ENCODE measurements at places on chromosomes 12 and 14.

DNA sequence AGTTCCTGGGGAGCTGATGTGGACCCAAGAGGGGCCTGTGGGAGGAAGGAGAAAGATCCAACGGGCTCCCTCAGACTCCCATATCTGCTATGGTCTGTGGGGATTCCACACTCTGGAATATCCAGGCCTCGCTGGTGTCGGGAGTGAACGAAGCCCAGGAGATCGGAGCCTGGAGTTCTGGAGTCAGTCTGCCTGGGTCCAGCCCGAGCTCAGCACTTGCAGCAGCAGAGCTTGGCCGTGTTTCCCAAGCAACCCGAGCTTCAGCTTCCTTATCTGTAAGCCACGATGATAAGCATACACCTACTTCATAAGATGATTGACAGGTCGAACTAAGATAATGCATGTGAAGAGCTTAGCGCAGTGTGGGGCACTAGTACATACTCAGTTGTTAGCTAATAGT lies 10.1 kb downstream of the LTBP2 start:
- no peak for DNase-seq

- DNase-seq: no peak
Observed at GRCh38 chr12:130438243-130438620, 100.5 kb downstream of the PIWIL1 start.

- no peak for DNase-seq
Observed at GRCh38 chr12:14322403-14322802, 43.1 kb upstream of the ATF7IP start.

DNA sequence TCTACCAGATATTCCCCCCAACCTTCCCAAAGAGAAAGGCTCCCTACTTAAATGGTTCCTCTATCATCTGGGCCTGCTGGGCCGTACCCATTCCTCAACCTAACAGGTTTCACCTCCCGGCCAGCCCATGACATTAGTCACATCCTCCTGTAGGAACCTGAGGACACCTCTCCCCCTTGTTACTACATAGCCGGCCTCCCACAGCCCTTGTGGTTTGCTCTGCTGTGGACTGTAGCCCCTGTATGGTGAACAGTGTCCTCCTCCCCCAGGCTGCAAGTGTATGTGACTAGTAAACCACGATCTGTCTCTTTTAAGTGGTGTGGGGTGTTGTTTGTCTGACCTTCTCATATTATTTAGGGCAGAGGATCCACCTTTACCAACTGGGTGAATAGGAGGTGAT lies 371.7 kb downstream of the RGS6 start:
- no peak for DNase-seq

DNA sequence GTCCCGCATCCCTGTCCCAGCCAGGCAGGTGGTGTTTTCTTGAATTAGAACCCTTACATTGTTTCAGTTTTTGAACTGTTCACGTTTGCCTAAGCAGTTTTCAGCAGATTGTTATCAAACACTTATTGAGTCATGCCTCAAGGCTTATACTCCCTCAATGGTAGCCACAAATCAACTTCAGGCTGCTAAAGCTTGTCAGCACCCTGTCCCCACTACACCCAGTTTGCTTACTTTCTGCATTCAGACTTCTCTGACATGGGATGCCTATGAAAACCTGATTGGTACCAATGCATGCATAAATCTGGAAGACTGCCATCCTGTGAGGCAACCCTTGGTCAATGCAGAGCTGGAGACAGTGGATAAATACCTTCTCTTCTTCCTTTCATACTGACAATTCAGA lies 225.4 kb downstream of the BTG1 start:
- DNase-seq: no peak

GRCh38 chr14:70871863-70872677 lies 35.2 kb upstream of the PCNX1 start:
- DNase-seq: no peak

DNA sequence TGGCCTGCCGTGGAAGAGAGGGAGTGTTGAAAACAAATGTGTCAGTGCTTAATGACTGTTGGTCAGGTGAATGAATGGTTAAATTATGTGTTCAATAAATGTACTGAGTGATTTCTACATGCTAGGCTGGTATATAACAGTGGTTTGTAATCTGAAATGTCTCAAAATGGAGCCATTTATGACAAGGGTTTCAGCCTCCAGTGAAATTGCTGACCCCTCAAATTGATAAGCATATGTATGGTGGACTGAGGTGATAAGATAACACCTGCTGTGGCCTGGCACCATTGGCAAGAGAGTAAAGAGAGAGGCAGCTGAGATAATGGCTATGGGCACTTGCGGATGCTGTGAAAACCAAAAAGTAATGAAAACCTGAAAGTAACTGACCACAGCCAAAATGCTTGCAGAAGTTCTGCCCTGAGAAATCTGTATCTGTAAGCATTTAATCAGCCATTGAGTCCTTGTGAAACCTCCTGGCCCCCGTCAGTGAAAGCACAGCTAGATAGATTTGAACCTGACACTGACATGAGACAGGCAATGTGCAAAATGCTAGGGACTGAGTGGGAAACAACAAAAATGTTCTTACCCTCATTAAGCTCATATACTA lies 1.4 kb upstream of the BCAT1 start:
- no peak for DNase-seq

- DNase-seq: no peak
Observed at GRCh38 chr14:68367536-68367935, 425.3 kb downstream of the ZFP36L1 start.

GRCh38 chr12:132079200-132079599 lies 64.9 kb downstream of the DDX51 start:
- DNase-seq: no peak

- no peak for DNase-seq
Observed at GRCh38 chr12:106123551-106124081, 15.1 kb downstream of the NUAK1 start.

DNA sequence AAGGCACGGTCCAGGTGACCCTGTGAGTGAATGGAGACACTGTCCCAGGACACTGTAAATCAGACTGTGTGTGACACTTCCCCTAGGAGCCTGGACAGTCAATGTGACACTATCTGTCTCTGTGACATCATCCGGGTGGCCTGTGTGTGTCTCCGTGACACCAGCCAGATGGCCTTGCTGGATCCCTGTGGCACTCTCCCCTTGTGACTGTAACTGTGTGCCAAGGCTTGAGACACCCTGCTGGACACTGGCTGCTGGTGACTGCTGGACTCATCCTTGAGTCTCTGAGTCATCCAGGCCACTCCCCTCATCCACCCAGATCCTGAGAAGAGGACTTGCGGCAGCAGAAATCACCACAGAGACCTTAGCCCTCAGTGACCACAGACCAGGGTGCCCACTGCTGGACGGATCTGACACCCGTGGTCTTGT lies 51.6 kb downstream of the MVK start:
- no peak for DNase-seq

- no peak for DNase-seq
Observed at GRCh38 chr12:50314636-50315312, 31.5 kb upstream of the LIMA1 start.

GRCh38 chr12:130602251-130602650 lies 113.8 kb downstream of the RIMBP2 start:
- no peak for DNase-seq

GRCh38 chr12:11756523-11756922 lies 107.0 kb downstream of the ETV6 start:
- no peak for DNase-seq

DNA sequence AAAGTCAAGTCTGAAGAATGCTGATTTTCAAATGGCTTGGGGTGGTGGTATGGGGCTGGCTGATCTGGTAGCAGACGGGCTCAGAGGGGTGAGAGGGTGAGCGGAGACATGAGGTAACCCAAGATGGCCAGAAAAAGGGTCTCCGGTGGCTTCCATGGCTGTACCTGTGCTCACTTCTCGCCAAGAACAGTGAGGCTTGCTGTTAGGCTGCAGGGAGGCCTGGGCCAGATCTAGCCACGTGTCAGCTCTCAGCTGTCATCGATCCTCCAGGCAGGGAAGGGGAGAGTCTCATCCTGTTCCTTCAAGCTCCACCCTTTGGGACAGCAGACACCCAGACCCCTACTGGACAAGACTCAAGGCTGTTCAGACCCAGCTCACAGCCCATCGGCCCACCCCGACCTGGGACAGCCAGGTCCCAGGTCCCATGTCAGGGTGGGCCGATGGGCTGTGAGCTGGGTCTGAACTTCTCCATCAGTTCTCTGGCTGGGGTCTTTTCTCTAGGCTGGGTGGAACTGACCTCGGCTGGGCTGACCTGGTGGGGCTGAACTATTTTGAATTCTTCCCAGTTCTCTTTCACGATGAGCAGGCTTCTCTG lies 9.0 kb downstream of the LRTM2 start:
- no peak for DNase-seq

DNA sequence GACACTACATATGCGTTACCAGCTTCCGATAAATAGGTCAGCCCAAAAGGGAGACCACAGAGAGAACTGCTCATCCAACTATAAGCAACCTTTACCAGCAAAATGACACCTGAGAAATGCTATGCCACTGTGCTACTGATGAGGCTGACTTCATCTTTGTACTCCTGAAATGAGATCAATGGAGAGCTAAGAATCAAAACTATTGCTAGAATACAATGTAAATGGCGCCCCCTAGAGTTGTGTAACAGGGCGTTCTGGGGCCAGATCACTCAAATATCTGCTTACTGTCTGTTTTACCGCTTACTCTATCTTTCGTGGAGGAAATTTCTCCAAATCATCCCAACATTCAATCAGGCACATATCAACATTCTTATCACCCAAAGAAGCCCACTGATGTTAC lies 4.6 kb downstream of the ZNF384 start:
- DNase-seq: no peak

- DNase-seq: no peak
Observed at GRCh38 chr14:37114002-37114401, 58.4 kb downstream of the SLC25A21 start.

GRCh38 chr12:58224536-58225105 lies 283.3 kb downstream of the ATP23 start:
- DNase-seq: no peak

DNA sequence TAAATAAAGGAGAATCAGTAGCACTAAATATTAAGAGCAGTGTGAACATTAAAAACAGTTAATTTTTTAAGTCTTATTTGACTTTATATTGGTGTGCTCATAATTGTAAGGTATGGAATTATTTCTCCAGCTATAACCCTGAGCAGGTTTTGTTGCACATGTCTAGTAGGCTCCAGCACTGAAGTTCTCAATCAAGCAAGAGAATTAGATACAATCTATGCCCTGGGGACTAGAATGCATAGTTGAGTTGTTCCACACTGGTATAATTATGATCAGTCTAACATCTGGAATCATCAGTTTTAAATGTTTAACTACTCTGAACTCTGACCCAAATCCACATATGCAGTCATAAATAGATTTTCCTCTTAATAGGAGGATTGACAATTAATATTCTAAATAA lies 257.8 kb upstream of the ARHGAP5 start:
- no peak for DNase-seq

DNA sequence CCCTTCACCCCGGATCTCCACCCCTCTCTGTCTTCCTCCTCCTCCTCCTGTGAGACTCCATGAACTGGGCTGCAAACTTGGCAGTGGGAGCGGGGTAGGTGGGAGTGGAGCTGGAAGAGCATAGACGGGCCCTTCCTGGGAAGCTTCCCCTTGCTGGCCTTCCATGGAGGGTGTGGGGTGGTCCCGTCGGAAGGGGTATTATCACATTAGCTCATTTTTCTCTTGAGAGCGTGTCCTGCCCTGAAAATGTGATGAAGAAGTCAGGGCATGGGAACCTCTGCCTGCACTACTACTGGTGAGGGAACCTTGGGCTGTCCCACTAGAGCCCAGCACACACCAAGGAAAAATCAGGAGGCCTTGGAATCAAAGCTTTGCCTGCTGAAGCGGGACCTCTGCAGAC lies 66.5 kb downstream of the CACNA1C start:
- DNase-seq: no peak

GRCh38 chr14:29709490-29709889 lies 218.2 kb downstream of the PRKD1 start:
- DNase-seq: no peak

GRCh38 chr12:43210485-43211192 lies 341.4 kb downstream of the ADAMTS20 start:
- no peak for DNase-seq

DNA sequence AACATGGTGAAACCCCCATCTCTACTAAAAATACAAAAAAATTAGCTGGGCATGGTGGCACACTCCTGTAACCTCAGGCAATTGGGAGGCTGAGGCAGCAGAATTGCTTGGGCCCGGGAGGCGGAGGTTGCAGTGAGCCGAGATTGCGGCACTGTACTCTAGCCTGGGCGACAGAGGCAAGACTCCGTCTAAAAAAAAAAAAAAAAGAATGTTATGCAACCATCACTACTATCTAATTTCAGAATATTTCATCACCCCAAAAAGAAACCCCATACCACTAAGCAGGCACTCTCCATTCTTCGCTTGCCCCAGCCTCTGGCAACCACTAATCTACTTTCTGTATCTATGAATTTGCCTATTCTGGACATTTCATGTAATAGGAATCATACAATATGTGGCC lies 68.8 kb upstream of the AMN start:
- DNase-seq: no peak

DNA sequence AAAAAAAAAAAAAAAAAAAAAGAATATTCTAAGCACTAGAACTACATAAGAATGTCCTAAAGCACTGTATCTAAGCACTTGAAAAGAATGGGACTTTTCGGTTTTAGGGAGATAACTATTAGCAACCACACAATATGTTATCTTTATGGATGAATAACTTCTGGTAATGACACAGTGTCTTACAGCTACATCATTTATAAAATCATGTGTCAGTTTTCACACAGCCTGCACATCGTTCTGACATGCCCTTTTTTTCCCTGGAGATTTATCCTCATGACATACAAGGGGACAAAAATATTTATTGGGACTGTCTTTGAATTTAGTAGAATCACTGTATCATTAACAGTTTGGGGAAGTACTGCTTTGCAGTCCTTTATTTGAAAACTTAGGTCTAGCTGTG lies 17.3 kb downstream of the TMEM19 start:
- DNase-seq: no peak

DNA sequence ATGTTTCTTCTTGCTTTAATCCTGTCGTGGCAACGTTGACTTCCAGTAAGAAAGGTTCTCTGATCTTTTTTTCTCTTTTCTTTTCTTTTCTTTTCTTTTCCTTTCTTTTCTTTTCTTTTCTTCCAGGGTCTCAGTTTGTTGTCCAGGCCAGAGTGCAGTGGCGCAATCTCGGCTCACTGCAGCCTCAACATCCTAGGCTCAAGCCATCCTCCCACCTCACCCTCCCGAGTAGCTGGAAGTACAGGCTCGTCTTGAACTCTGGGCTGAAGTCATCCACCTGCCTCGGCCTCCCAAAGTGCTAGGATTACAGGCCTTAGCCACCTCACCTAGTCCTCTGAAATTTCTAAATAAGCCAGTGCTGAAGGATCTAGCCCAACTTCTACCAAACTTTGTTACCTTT lies 1.3 kb upstream of the MAP3K9 start:
- no peak for DNase-seq

GRCh38 chr14:75711796-75712211 lies 50.8 kb downstream of the TTLL5 start:
- DNase-seq: no peak

GRCh38 chr12:120741476-120742421 lies 16.1 kb downstream of the ACADS start:
- DNase-seq: no peak

GRCh38 chr14:55126932-55127459 lies 2.1 kb upstream of the LGALS3 start:
- DNase-seq: no peak

GRCh38 chr14:25001601-25002000 lies 48.3 kb downstream of the STXBP6 start:
- DNase-seq: no peak
